ENCODE measurements at places on chromosomes 5 and 9.

DNA sequence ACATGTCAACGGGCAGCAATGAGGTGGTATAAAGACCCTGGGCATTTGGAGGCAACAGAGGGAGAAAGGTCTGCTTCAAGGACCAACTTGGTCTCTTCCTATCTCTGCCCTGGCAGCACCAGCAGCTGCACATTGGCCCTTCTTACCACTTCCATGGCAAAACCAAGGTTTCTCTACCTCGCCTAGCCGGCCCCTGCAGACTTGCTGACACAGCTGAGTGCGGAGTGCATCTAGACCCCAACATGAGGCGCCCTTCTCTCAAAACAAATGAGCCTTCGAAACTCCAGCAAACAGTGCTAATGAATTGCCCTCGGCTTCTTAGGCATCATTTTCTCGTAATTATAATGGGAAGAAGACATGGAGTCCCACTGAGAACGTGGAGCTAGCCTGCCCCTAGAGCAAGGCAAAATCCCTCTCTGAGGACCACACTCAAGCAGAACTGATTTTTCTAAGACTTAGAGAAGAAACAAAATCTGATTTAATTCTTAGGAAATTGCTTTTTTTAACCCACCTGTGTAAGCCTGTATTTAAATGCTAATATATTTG, 42.1 kb downstream of the KCNMB1 start:
- no peak for DNase-seq

GRCh38 chr9:70566066-70566465, 151.6 kb upstream of the KLF9 start:
- DNase-seq: no peak

DNA sequence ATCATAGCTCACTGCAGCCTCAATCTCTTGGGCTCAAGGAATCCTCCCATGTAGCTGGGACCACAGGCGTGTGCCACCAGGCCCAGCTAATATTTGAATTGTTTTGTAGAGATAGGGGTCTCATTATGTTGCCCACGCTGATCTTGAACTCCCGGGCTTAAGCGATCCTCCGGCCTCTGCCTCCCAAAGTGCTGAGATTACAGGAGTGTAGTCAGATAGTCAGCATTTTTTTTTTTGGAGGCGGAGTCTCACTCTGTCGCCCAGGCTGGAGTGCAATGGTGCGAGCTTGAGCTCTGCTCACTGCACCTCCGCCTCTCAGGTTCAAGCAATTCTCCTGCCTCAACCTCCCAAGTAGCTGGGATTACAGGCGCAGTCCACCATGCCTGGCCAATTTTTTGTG, 1.6 kb upstream of the SAR1B start:
- DNase-seq: no peak

DNA sequence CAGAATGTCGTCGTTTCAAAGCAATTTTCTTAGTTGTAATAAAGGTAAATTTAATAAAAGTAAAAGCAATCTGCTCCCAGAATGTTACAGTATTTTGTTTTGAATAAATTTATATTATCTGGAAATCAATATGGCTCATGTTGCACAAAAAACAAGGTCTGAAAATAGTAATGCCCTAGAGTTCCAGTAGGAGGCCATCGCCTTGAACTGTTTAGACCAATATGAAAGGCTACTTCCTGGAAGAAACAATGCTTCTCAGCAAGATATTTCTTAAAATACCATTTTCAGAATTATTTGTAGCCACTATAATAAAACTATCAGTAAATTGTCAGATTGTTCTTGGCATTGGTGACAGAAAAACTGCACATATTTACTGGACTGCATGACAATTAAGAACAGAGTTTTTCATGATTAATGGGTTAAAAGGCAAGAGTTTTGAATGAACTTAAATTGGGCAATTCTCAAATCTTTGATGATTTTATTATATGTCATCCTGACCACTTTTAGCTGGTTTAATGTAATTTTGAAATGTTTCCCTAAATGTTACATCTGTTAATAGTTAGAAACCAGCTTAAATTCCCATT, 153.2 kb downstream of the COMMD10 start:
- DNase-seq: no peak

DNA sequence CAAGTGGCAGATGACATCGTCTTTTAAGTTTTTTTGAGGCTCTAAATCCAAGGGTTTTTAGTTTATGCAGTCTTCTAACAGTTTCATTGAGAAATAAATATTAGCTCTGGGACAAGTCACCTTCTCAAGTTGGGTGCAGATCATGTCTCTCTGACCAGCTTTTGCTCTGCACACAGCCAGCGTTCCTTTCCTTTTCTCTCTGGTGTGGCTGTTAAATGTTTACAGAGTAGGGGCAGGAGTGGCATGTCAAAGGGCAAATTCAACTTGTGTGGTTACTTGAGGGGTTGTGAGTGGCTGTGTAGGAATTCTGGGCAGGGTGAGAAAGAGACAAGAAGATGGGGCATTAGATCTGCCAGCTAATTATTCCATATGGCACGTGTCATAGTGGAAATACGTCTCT, 187.5 kb upstream of the HMHB1 start:
- no peak for DNase-seq

GRCh38 chr5:15966066-15966640, 213.4 kb downstream of the MARCHF11 start:
- no peak for DNase-seq

DNA sequence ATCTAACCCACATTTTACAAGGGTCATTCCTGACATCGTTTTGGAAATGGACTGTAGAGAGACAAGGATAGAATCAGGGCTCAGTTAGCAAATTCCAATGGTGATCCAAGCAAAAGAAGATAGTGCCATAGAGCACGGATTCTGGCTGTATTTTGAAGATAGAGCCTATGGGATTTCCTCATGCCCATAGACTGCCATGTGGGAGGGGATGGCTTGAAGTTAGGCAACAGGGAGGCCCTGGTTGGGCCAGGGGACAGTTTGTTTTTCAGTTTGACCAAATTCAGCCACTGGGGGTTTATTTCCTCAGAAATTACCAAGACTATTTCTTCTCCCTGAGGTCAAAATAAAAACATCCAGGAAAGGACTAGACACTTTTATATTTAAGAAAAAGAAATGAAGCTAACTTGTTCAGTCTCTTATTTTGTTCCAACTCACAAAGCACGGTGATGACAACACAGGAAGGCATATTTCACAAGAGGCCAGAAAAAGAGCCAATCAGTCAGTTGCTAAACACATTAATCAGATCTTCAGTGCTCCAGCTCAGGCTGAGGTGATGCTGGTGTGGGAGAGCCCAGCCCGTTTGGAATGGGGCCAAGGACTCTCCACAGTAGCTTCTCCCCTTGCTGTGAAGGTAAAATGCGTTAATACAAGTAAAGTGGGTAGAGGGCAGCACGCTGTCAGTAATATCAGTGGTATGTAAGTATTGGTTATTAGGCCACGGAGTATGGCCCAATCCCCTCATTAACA, 4.4 kb upstream of the DCTN4 start:
- peak; percentile 87 for DNase-seq

- DNase-seq: no peak
These were observed 41.9 kb downstream of the SYK start for GRCh38 chr9:90843525-90843924.

GRCh38 chr9:34179213-34180136, 632 bp downstream of the UBAP1 start:
- DNase-seq: no peak

DNA sequence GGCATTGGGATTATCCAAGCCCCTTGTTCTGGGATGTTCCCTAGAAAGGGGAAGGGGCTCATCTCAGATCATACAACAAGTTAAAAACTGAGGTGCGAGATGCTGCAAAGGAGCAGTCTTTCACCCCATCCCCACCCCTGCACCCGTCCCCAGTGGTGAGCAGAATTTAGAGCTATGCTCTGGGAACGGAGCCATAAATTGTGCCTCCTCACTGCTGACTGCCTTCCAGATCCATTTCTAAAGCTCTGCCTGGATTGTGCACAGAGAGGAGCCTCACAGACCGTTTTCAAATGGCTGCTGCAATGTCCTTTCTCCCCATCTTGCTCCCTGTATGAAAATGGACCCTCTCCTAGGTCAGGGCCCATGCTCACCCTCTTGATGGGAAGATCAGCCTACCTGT, 8.3 kb downstream of the SLC25A48 start:
- no peak for DNase-seq
